ENCODE measurements at places on chromosomes 7 and 10.

DNA sequence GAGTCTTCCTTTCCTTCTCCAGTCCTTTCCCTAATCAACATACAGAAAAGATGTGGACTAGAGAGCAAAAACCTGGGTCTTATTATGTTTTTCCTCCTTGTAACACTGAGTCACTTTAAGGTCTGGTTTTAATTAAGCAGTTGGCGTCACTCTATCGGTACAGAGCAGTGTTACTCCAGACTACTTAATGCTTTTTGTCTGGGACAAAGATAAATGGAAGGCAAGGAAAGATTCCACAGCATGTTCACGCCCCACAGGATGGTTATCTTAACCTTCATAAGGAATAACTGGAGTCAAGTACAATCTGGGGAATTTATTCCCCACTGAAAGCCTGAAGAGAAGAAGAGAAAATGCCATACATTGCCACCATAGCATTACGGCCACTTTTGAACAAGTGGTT lies 145.7 kb downstream of the ELAPOR2 start:
- peak; percentile 45 for DNase-seq

GRCh38 chr10:112115781-112116385 lies 67.7 kb downstream of the GPAM start:
- peak; percentile 53 for DNase-seq

GRCh38 chr10:126222736-126223511 lies 165.4 kb downstream of the ADAM12 start:
- DNase-seq, result no peak

GRCh38 chr7:45569290-45569685 lies 4.9 kb upstream of the ADCY1 start:
- DNase-seq, result no peak

- DNase-seq, result no peak
Measured at GRCh38 chr7:142001163-142001874, 5.6 kb downstream of the MGAM start.

- DNase-seq, result no peak
Measured at GRCh38 chr7:155587486-155587885, 41.1 kb upstream of the CNPY1 start.

GRCh38 chr7:51366930-51367613 lies 50.5 kb upstream of the COBL start:
- DNase-seq, result peak; percentile 71

GRCh38 chr10:118840071-118840775 lies 85.5 kb upstream of the CACUL1 start:
- no peak for DNase-seq

GRCh38 chr10:36349445-36350078 lies 707.5 kb upstream of the FZD8 start:
- DNase-seq, result no peak

- DNase-seq, result no peak
Measured at GRCh38 chr10:104548090-104548489, 93.0 kb upstream of the SORCS3 start.

DNA sequence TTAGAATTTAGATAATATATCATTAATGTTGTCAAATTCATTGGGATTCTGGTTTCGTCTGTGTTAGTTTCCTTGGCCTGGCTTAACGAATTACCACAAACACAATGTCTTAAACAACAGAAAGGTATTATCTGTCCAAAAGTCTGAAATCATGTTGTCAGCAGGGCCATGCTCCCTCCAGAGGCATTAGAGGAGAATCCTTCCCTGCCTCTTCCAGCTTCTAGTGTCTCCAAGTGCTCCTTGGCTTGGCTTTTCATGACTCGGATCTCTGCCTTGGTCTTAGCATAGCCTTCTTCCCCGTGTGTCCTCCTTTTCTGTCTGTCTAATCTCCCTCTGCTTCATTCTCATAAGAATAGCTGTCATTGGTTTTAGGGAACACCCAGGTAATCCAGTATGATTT lies 482.5 kb downstream of the SEMA3D start:
- DNase-seq, result peak; percentile 30

DNA sequence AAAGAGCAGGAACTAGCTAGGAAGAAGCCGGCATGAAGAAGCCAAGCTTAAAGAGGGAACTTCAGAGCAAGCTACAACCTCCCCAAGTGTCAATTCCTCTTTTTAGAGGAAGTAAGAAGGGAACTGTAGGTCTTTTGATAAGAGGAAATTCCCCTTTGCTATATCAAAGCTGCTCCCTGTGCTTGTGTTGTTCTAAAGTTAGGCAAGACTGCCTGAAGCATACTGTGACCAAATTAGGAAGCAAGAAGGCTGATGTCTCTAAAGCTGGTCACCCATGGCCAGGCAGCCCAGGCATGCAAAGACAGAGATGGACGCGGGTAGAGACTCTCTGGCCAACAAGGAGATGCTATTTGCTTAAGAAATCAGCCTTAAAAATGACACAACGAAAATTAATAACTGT lies 87.9 kb downstream of the RNF216 start:
- no peak for DNase-seq

Measured in SK-N-DZ (cell line).